Smooth muscle cell of the coronary artery (primary cell): ENCODE measurements at places on chromosomes 7 and 10. TPM values are rescaled to one million over a fixed set of nuclear protein-coding genes. Genes with fewer than 3 reads are reported as not detected.

Gene LRRC18
- not detected in 2 replicates for total RNA-seq

Gene VGF
- total RNA-seq, result not detected in 2 replicates

Gene USP6NL
- 6.1 and 8.7 TPM in 2 replicates for total RNA-seq

Gene HOXA9
- total RNA-seq, result not detected in 2 replicates

Gene FAM25A
- not detected in 2 replicates for total RNA-seq

Gene PILRA
- total RNA-seq, result 0.82 TPM in 1 of 2 replicates, not detected in the other

Gene SPDYE6
- total RNA-seq, result 0.23 TPM in 1 of 2 replicates, not detected in the other

Gene INHBA
- total RNA-seq, result 14.9 and 129 TPM in 2 replicates

Gene GHRHR
- total RNA-seq, result not detected in 2 replicates

Gene EEPD1
- 0.75 and 11.3 TPM in 2 replicates for total RNA-seq
